ENCODE measurements at places on chromosomes 4 and X.

DNA sequence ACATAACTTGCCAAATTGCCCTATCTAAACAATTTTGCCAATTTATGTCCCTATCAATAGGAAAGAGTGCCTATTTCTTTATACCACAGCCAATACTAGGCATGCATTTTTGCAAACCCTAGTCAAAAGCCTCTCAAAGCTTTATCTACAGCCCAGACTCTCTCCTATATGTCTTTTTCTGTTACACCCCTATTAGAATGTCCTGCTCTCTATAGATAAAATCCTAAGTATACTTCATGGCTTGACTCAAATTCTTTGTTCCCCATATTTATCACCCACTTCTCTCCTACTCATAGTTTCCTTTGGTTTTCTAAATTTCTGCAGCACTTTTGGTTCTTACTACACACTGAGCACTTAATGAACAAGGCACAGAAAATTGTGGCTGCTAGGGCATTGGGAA is 38.0 kb downstream of the NUP62CL start:
- no peak for DNase-seq

DNA sequence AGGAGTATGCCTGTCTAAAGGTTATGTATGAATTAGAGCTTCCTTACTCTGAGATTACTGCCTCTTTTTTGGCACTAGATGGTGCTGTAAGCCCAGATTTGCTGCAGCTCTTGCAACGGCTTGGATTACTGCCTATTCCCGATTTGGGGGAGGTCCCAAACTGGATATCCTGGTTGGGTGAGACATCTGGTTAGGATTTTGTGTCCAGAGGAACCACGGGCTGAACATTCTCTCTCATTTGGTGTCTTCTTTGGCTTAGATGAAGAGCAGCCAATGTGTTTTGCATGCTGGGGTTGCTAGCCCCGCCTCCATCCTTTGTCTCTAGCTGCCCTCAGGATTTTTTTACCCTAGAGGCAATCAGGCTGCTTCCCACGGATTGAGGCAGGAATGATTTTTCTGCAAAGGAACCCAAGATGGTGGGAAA is 31.9 kb downstream of the F8A1 start:
- no peak for DNase-seq

- no peak for DNase-seq
These were observed 1048.2 kb downstream of the TECRL start for GRCh38 chr4:63361066-63361465.

- no peak for DNase-seq
These were observed 25.0 kb upstream of the RAPGEF2 start for GRCh38 chr4:159077702-159078495.

GRCh38 chrX:69614886-69615285 is 1.0 kb upstream of the EDA start:
- no peak for DNase-seq

DNA sequence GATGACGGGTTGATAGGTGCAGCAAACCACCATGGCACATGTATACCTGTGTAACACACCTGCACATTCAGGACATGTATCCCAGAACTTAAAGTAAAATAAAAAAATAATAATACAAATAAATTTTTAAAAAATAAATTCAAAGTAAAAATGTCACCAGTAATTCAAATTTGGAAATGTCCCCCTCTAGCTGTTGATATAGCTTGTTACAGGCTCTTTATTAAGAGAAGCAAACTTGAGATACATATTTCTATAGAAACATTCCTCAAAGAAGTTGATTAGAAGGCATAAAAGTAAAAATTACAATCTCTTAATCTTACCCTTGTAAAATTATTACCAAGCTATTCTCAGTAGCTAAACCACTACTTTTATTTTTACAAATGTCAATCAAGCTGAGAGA is 1397.0 kb downstream of the FAM133A start:
- no peak for DNase-seq

GRCh38 chrX:140141444-140142029 is 176.2 kb upstream of the CXorf66 start:
- DNase-seq = no peak

- no peak for DNase-seq
These were observed 193.4 kb downstream of the GRID2 start for GRCh38 chr4:92497141-92497540.

DNA sequence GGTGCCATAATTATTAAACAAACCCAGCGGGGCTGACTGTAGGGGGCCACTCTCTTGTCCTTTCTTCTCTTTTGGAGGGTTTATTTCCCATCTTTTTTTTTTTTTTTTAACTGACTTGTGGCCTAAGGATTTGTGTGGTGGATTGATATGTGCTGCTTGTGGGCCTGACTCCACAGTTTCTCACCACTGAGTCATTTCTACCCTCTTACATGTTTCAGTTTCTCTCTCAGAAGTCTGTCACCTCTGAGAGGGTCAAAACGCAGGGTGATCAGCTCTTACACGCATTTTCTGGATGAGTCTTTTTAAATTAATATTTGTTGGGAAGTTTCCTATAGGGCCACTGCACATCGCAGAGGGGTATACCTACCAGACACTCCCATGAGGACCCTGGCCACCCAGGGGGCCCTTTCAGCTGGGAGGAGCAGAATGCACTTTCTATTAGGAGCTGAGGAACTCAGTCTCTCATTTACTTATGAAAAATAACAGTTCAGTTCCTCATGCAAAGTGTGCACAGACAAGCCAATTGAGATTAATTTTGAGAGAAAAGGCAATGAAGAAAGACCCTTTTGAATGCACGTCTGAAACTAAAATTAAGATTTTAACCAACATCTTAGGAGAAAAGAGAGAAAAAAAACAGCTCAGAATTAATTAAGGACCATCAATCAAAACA is 407.9 kb downstream of the TECRL start:
- DNase-seq = no peak

DNA sequence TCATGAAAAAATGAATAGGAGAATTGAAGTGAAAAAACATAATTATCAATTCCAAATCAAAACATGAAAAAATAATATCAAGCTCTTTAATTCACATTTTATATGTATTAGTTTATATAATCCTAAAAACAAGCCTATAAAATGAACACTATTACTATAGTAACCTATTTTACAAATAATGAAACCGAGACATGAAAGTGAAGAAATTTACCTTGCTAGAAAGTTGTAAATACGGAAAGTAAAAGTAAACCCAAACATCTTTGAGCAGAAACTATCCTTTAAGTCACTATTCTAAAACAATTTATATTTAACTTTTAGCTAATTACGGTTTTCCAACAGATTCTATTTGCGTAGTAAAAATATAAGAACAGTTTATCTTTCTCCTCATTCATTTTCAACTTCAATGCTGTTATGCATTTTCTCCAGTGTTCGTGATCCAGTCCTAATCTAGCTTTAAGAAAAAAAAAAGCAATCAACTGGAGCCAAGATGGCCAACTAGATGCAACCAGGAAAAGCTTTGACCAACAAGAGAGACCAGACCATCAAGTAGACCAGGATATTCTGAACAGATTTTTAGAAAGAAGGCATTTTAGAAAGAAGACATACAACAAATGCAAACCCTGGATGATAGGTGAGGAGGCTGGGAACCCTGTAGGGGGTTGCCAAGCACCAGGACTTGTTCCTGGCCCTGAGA is 67.0 kb downstream of the DDX53 start:
- no peak for DNase-seq

GRCh38 chr4:47485768-47486167 is 693 bp downstream of the ATP10D start:
- no peak for DNase-seq

DNA sequence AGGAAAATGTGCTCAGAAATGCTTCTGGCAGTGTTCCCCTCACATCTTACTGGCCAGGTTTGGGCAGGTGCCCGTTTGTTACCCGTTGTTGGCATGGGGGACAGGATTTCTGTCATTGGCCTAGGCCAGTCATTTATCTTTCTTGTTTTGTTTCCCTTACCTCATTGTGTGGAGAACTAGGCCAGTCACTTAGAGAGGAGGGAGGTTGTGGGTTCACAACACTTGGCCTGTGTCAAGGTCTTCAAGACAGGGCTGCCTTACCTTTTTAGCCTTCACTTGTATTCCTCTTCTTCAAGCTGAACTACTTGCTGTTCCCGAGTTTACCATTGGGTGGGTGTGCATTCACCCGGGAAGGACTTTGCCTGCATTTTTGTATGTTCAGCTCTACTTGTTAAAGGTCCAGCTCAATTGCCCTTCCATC is 17.7 kb downstream of the SNX25 start:
- no peak for DNase-seq

- DNase-seq = no peak
These were observed 92.2 kb downstream of the DCHS2 start for GRCh38 chr4:154399259-154399974.

DNA sequence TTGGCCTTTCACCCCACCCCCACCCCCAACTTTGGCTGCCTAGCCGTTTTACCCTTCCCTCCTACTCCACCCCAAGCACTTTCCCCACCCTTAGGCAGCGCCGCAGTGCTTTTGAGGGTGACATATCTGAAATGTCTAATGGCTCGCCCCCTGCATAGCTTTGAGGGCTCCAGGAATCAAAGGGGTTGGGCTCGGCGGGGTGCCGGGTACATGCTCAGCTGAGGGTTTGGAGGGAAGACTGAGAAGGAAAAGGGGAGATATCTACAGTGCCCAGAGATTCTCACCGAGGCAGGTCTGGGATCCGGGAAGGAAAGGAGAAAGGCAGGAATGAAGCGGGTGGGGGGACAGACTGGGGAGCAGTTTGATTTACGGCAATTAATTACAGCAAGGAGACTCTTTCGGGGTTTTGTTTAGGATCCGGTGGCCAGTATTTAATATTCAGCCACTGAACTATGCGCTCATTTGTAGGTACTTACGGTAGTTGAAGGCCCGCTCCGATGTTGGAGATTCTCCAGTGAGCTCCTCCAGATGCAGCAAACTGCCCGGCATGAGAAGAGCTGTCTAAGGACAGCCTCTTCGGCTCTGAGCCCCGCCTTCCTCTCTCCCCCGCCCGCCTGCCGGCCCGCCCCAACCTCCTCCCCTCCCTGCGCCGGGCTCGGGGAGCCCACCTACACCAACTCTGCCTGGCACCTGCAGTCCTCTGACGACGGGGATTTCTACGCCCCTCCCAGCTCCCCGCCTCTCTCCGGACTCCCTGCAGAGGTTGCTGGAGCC is at the start of gene IGSF1:
Gene IGSF1 (minus strand): TSS at position 569 of the 774 bp plus-strand sequence. CDS start 2,632 bp downstream, outside the sequence.
- DNase-seq = no peak
